ENCODE measurements at places on chromosomes 6 and 20. TPM values are rescaled to one million over a fixed set of nuclear protein-coding genes. Genes with fewer than 3 reads are reported as not detected.

- no peaks in the 10 kb centered on the region for H3K4me1 ChIP-seq
- DNase-seq, result no peak
- no peaks in the 10 kb centered on the region for H3K36me3 ChIP-seq
- no peak overlapping the region for H3K27ac ChIP-seq
- H3K4me3 ChIP-seq, result no peak overlapping the region
- H3K27me3 ChIP-seq, result no peaks in the 10 kb centered on the region
These were observed 291.5 kb downstream of the TBC1D32 start for GRCh38 chr6:121042766-121043165.

- no peak overlapping the region for H3K4me3 ChIP-seq
- no peaks in the 10 kb centered on the region for H3K27me3 ChIP-seq
- DNase-seq, result no peak
- H3K27ac ChIP-seq, result no peak overlapping the region
- H3K4me1 ChIP-seq, result no peaks in the 10 kb centered on the region
These were observed 61.1 kb downstream of the TMEM170B start for GRCh38 chr6:11598687-11599086.

SLC32A1 gene
- total RNA-seq, result not detected

- no peaks in the 10 kb centered on the region for H3K36me3 ChIP-seq
- H3K4me1 ChIP-seq, result no peaks in the 10 kb centered on the region
- no peak overlapping the region for H3K4me3 ChIP-seq
- no peaks in the 10 kb centered on the region for H3K27me3 ChIP-seq
- peak; percentile 55 for DNase-seq
- no peak overlapping the region for H3K27ac ChIP-seq
These were observed 401.6 kb upstream of the SULF2 start for GRCh38 chr20:48186915-48187314.

DNA sequence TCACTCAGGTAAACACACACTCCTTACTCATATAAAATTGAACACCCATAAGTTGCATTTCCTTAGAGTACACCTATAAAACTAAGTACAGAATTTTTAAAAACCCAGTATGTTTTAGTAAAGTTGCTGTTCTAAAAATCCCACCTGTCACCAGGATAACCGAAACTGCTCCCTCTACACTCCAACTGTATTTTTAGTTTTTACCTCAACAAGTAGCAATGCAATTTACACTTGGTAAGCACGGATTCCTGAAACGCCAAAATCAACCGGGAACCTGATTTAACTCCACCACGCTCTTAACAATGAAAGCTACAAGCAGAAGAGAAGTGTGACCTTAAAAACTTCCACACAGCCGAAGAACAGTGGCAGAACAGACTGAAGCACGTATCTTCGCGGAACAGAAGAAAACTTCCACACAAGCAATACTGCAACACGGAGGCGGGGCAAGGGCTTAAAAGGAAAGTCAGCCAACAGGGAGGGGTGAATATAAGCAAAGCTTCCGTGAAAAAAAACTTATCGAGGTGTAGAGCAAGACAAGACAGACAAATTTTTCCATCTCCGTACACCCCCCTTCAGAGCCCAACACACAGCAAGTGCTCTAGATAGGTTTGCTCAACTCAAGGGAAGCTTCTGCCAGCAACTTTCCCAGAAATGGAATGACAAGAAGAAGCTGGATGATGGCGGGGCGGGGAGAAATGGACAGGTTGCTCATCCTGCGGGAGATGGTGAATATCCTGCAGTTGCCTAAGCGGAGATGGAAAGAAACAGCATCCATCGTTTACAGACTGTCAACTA, 1.4 kb downstream of the STAU1 start:
- H3K4me1 ChIP-seq, result peaks cover 7% of the 10 kb centered on the region
- peak; percentile 41 for DNase-seq
- no peaks in the 10 kb centered on the region for H3K27me3 ChIP-seq
- peak overlapping the region; percentile 96 for H3K27ac ChIP-seq

GRCh38 chr6:42197555-42198362, 3.0 kb upstream of the GUCA1B start:
- H3K4me1 ChIP-seq, result no peaks in the 10 kb centered on the region
- H3K27me3 ChIP-seq, result no peaks in the 10 kb centered on the region
- no peak overlapping the region for H3K27ac ChIP-seq
- H3K4me3 ChIP-seq, result no peak overlapping the region
- DNase-seq, result no peak

DNA sequence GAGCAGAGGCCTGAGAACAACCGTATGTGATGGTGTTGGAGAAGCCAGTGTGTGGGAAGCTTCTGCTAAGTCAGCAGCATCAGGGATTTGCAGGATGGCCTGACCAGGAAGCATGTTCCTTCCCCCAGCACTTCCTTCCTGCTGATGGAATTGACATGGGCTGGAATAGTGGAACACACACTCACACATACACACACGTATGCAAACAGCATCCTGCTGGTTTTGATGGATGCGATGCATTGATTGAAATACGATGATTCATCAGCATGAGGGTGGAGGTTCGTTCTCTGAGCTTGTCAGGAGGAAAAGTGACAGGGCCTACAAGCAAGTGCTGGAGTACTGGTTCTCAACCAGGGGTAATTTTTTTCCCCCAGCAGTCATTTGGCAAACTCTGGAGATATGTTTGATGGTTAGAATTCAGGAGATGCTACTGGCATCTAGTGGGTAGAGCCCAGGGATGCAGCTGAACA, 229.1 kb downstream of the NFATC2 start:
- no peaks in the 10 kb centered on the region for H3K36me3 ChIP-seq
- DNase-seq, result no peak
- H3K27me3 ChIP-seq, result no peaks in the 10 kb centered on the region
- no peaks in the 10 kb centered on the region for H3K4me1 ChIP-seq

DNA sequence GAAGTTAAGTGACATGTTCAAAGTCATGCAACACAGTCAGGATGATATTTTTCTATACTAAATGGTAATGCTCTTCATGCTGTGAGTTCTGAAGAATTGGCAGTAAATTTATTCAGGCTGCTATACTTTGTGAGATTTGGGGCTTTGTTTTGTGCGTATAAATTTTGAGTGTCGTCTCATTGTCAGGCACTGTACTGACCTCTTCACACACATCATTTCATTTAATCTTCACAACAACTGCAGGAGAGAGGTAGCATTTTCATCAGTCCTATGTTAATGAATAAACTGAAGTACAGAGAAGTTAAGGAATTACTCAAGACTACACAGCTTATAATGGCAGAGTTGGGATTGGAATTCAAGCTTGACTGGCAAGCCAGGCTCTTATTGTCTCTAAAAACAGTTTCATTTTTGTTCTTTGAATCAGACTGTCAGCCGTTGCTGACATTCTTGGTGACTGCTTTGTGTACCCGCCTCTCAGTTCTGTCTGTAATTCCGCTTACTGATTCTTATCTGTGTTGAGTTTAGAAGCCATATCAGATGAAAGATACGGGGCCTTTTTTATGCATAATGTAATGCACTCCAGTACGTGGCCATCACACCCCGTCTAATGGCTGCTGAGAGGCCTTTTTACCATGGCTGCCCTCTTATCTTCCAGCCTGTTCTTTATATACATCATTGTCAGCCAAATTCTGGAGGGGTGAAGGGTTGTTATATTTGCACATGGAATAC, 274.9 kb downstream of the UTRN start:
- no peaks in the 10 kb centered on the region for H3K27me3 ChIP-seq
- H3K4me1 ChIP-seq, result no peaks in the 10 kb centered on the region
- no peak overlapping the region for H3K4me3 ChIP-seq
- no peak overlapping the region for H3K27ac ChIP-seq
- H3K36me3 ChIP-seq, result peaks cover 4% of the 10 kb centered on the region

TMEM217 gene
- 1.0 TPM for total RNA-seq

CDH22 gene
- total RNA-seq, result 0.16 TPM

- H3K27ac ChIP-seq, result no peak overlapping the region
- no peak for DNase-seq
- no peaks in the 10 kb centered on the region for H3K27me3 ChIP-seq
- H3K4me1 ChIP-seq, result no peaks in the 10 kb centered on the region
These were observed 31.0 kb downstream of the SIRPA start for GRCh38 chr20:1926237-1926636.

- DNase-seq, result no peak
- peak overlapping the region; percentile 83 for H3K4me3 ChIP-seq
- H3K36me3 ChIP-seq, result no peaks in the 10 kb centered on the region
These were observed 128.5 kb downstream of the HFE start for GRCh38 chr6:26215585-26216358.

DNA sequence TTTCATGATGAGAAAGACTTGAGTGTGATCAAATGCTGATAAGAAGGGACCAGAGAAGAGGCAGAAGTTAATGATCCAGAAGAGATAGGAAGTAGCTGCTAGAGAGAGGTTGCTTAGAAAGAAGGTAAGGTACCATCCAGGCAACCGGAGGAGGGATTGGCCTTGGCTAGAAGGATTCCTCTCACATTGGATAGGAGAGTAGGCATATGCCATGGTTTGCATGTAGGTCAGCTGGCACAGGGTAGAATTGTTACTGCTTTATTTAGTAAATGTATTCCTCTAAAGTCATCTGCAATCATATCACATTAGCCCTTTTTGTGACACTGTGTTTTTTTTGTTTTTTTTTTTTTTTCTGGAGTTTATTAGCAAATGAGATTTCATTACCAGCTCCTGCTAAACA, 580.9 kb upstream of the FLRT3 start:
- no peak overlapping the region for H3K27ac ChIP-seq
- no peak overlapping the region for H3K4me3 ChIP-seq
- no peaks in the 10 kb centered on the region for H3K27me3 ChIP-seq
- DNase-seq, result no peak
- no peaks in the 10 kb centered on the region for H3K36me3 ChIP-seq

GRCh38 chr6:135382182-135382628, 115.3 kb downstream of the AHI1 start:
- no peak overlapping the region for H3K4me3 ChIP-seq
- no peaks in the 10 kb centered on the region for H3K27me3 ChIP-seq
- no peaks in the 10 kb centered on the region for H3K36me3 ChIP-seq
- H3K27ac ChIP-seq, result no peak overlapping the region
- no peak for DNase-seq

DNA sequence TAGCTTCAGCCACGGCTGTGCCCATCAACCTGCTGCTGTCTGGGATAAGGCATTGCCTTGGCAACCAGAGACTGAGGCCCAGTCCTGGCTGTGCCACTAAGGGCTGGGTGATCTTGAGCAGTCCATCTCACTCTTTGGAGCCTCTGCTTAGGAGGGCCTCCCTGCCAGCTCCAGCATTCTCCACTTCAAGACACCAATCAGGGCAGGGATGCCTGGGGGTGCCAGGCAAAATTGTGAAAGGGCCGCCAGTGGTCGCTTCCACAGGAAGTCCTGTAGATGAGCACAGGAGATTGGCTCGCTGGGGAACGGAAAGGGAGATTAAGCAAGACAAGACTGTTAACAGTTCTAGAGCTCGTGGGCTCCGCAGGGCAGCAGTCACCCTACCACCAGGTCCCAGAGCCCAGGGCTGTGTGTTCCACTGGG, at the start of gene RAB44:
RAB44 (plus strand) TSS at position 346 of the 423 bp plus-strand sequence. CDS start 6,410 bp downstream, outside the sequence.
- no peak for DNase-seq
- no peaks in the 10 kb centered on the region for H3K27me3 ChIP-seq
- no peak within 1 kb of the TSS for H3K27ac ChIP-seq
- no peak within 1 kb of the TSS for H3K4me3 ChIP-seq

ISM1 gene
- total RNA-seq, result 13.0 TPM

GRCh38 chr6:155050311-155050710, 55.2 kb downstream of the TIAM2 start:
- H3K4me3 ChIP-seq, result no peak overlapping the region
- H3K4me1 ChIP-seq, result no peaks in the 10 kb centered on the region
- no peak for DNase-seq
- no peaks in the 10 kb centered on the region for H3K27me3 ChIP-seq

OR2H2 gene
- not detected for total RNA-seq

DNA sequence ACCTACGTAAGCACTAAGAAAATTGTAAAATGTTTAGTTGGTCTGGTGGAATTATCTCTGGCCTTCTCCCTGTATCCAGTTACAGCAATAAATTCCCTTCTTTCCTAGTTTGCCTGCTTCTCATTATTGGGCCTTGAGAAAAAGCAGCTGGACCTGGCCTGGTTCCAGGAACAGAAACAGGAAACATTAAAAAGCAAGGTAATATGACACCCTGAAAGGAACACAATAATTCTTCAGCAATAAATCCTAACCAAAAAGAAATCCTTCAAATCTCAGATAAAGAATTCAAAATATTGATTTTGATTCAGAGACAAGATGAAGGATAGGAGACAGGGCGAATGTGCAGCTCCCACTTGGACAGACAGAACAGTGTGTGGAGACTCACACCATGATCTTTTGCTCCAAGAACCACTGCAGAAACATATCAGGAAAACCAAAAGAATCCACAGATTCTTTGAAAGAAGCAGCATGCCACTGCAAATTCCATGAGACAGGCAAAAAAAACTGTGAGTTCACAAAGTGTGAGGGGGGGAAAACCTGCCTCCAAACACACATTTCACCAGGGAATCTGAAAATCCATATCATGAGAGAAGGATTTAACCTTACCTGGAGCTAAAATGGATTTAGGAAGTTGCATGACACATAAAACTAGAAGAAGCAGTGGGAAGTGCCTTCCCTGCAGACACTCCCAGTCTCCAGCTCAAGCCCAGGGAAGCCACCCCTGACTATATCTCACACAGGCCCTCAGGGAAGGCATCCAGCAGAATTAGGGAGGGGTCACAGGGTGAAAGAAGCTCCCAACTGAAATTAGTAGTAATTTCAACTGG, 28.9 kb downstream of the TREM1 start:
- H3K4me3 ChIP-seq, result no peak overlapping the region
- H3K27me3 ChIP-seq, result no peaks in the 10 kb centered on the region
- H3K4me1 ChIP-seq, result no peaks in the 10 kb centered on the region
- no peaks in the 10 kb centered on the region for H3K36me3 ChIP-seq

DNA sequence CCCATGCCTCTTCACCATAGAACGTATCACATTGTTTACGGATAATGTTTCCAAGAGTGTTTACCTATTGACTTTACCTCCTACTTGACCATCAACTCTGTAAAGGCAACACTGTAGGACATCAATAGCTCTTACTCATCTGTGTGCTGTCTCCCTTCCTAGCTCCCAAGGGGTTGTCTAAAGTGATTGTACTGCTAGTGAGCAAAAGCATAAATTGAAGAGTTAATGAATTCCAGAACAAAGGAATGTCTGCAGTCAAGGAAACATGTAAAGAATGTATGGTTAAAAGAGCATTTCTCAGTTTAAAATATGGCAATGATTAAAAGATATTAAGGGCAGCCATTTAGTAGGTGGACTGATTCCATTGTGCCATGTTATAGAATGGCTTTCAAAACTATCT, 985.4 kb downstream of the TBC1D32 start:
- H3K4me3 ChIP-seq, result no peak overlapping the region
- H3K36me3 ChIP-seq, result no peaks in the 10 kb centered on the region
- DNase-seq, result no peak
- H3K4me1 ChIP-seq, result no peaks in the 10 kb centered on the region
- H3K27ac ChIP-seq, result no peak overlapping the region

- no peaks in the 10 kb centered on the region for H3K36me3 ChIP-seq
- peaks cover 8% of the 10 kb centered on the region for H3K27me3 ChIP-seq
- H3K27ac ChIP-seq, result no peak overlapping the region
- no peaks in the 10 kb centered on the region for H3K4me1 ChIP-seq
- DNase-seq, result no peak
- H3K4me3 ChIP-seq, result no peak overlapping the region
These were observed 32.6 kb upstream of the CSNK2A1 start for GRCh38 chr20:576156-576555.

- no peak for DNase-seq
- H3K27me3 ChIP-seq, result peaks cover 4% of the 10 kb centered on the region
- H3K36me3 ChIP-seq, result no peaks in the 10 kb centered on the region
- no peaks in the 10 kb centered on the region for H3K4me1 ChIP-seq
- H3K4me3 ChIP-seq, result no peak overlapping the region
- no peak overlapping the region for H3K27ac ChIP-seq
These were observed 74.0 kb upstream of the BHLHE23 start for GRCh38 chr20:63080811-63081210.
